ENCODE measurements at places on chromosomes 13 and 19.

- DNase-seq, result no peak
Measured at GRCh38 chr13:52868190-52868589, 19.8 kb upstream of the PCDH8 start.

DNA sequence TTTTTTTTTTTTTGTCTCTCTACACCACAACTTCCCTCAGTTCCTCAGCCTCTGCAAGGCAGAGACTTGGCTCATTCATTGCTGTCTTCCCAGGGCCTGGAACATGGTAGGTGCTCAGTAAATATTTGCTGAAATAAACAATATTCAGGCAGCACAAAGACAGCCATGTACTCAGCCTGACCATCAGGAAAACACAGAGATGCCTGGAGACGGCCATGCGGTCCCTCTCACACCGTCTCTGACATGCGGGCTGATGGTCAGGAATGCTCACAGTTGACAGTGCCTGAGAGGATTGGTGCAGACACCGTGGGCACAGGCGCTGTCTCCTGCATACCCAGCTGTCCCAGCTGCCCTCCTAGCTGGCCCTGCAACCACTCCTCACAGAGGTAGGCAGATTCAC lies 924 bp downstream of the PRAM1 start:
- DNase-seq, result no peak

DNA sequence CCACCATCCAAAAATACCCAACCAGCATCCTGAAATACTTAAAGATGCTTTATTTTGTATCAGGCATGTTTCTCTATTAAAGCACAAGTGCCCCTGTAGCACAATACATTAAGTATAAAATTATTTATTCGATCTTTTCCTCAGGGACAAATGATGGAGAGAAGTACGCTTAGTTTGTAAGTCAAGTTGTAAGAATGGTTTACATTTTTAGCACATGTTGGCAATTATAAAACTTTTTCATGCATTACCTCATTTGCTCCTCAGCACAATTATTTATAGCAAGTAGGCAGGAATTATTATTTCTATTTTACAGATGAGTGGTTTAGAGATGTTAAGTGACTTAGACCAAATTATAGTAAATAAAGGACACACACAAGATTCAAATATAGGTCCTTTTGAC lies 232.6 kb upstream of the HTR2A start:
- no peak for DNase-seq

- DNase-seq, result no peak
Measured at GRCh38 chr13:89150362-89150761, 1479.2 kb downstream of the SLITRK5 start.

DNA sequence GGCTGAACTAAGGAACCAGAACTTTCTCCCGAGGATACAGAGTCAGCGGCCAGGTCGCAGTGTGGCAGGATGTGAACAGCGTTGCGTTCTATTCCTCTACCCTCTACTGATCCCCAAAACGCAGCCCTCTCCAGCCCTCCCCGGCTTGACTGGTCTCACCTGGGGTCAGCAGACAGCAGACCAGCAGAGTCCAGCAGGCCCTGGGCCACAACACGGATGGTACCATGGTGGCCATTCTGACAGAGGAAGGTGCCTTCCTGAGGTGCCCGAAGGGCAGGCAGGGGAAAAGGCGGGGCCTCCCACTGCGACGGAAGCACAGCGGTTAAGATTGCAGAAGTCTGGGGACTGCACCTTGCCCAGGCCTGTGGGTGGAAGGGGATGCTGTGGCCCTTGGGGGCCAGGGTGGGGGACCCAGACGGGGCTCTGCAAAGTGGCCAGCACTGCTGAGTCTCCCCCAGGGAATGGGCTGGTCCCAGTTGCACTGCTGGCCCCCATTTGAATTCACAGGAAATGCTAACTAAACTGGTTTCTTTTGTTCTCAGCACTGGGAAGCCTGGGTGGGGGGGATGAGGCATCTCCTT lies at the start of gene ICAM3:
TSS of gene ICAM3 (minus strand) at position 245 of the 581 bp plus-strand sequence. CDS start at position 235, 10 bp downstream.
- DNase-seq, result peak; percentile 45

GRCh38 chr13:24292481-24292880 lies 16.9 kb upstream of the C1QTNF9 start:
- no peak for DNase-seq

- no peak for DNase-seq
Measured at GRCh38 chr19:41433171-41433570, 6.0 kb upstream of the B3GNT8 start.

GRCh38 chr19:33254245-33254824 lies 28.7 kb upstream of the SLC7A10 start:
- no peak for DNase-seq

DNA sequence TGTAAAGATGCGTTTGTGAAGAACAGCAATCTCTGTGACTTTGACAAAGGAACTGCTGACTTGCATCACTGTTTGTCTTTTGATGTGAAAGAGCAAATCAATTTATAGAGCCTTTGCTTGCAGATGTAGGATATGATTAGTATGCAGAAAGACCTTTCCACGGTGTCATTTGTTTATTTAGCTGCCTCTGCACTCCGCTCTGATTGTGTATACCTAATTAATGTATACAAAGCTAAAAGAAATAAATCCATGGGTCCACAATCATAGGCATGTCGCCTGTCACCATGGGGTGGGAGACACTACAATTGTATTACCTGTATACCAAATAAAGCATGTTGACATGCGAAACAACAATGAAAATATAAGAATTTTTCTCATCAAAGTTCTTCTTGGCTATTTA lies 410.7 kb downstream of the MZT1 start:
- no peak for DNase-seq

DNA sequence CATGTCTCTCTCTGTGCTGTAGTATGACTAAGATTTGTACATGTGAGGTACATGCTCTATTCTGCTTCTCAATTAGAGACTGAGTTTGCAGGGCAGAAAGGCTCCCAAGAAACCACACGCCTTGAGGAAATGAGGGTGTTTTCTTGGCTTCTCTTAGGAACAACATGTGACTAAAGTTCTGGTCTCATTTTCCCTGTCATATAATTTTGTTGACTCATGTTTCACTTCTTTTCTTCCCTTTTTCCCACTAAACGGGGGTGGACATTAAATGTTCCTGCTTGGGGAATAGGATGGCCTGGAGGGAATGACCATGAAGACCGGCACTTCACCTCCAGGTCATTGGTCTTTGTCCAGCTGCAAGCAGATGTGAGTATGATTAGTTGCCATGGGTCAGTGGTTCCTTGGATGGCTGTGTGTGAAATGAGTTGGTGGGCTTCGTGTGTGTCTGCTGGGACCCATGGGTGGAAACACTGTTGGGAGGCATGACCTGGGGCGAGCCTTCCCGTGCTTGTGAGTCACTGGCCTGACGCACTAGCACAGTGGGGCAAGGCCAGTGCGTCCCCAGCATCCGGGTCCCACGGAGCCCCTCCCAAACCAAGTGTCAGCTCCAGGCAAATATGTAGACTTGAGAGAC lies 56.6 kb downstream of the COL4A1 start:
- no peak for DNase-seq

GRCh38 chr13:73850104-73850873 lies 283.9 kb downstream of the KLF12 start:
- no peak for DNase-seq

- no peak for DNase-seq
Measured at GRCh38 chr13:39266426-39266825, 228.2 kb downstream of the NHLRC3 start.

DNA sequence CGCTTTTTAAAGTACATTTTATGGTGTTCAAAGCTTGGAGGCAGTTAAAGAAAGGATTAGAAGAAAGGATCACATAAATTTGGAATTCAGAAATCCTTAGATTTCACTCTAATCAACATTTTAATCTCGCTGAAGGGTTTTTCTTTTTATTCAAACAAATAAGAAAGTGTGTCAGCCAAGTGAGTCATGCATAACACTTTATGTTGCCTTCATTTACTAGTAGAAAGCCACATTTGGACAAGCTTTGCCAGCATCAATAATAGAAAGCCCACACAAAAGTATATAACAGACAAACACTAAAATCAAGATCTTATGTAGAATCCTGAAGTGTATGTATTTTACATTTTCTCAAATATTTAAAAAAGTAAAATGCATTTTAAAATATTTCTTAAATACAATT lies 154.9 kb upstream of the TRPC4 start:
- no peak for DNase-seq

DNA sequence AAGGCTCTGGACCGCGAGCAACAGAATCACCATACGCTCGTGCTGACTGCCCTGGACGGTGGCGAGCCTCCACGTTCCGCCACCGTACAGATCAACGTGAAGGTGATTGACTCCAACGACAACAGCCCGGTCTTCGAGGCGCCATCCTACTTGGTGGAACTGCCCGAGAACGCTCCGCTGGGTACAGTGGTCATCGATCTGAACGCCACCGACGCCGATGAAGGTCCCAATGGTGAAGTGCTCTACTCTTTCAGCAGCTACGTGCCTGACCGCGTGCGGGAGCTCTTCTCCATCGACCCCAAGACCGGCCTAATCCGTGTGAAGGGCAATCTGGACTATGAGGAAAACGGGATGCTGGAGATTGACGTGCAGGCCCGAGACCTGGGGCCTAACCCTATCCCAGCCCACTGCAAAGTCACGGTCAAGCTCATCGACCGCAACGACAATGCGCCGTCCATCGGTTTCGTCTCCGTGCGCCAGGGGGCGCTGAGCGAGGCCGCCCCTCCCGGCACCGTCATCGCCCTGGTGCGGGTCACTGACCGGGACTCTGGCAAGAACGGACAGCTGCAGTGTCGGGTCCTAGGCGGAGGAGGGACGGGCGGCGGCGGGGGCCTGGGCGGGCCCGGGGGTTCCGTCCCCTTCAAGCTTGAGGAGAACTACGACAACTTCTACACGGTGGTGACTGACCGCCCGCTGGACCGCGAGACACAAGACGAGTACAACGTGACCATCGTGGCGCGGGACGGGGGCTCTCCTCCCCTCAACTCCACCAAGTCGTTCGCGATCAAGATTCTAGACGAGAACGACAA lies 1.8 kb downstream of the PCDH17 start:
- DNase-seq, result no peak

DNA sequence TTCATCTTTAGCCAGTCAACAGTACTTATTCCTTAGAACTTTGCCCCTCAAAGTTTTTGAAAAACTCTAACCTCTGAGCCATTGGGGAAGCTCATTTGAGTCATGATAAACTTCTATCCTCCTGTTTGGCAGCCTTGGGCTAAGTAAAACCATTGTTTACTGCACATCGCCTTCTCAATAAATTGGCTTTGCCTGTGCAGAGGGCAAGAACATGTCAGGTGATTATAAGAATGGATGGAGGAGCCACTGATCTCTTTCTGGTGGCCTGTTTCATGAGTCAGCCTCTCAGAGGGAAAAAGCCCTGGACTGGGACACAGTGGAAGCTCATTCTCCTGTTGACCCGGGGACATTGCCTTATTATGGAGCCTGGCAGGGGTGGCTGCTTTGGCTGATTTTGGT lies 19.4 kb upstream of the PSG4 start:
- DNase-seq, result no peak

- no peak for DNase-seq
Measured at GRCh38 chr19:32566246-32566830, 14.7 kb upstream of the PDCD5 start.

GRCh38 chr13:99059498-99060075 lies 81.7 kb upstream of the DOCK9 start:
- no peak for DNase-seq
